H9 (cell line): ENCODE measurements at places on chromosomes 2 and 18. TPM values are rescaled to one million over a fixed set of nuclear protein-coding genes. Genes with fewer than 3 reads are reported as not detected.

DNA sequence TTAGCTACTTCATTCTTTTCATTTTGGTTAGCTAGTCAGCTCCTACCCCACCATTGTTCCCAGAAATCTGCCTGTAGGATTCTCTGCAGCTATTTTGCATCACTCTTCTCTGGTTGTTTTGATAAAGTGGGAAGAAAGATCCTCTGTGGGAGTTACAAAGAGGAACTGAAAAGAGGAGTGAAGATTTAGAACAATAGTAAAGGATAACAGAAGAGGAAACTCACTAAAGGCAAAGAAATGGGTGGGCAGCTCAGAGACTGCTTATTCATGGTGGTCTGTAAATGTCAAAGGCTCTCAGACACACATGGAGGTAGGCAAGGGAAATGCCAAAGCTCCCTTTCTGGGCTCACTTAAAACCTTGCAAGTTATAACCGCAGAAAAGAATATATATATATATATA is 17.2 kb upstream of the CD207 start:
- H3K27me3 ChIP-seq, result no peaks in the 10 kb centered on the region
- H3K27ac ChIP-seq, result no peak overlapping the region
- no peaks in the 10 kb centered on the region for H3K4me1 ChIP-seq
- no peaks in the 10 kb centered on the region for H3K36me3 ChIP-seq

DNA sequence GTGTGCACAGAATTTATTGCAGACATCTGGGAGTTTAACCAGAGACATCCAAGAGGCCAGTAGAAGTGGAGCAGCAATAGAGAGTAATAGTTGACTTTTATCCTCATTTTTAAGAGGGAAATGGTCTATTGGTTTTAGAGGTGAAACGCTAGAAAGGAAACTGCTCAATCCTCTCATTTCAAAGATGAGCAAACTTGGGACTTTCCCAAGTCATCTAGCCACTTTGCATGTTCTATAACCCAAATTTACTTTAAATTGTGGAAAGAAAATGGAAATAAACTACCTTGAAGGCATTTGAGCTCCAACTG is 601.7 kb downstream of the ARHGAP15 start:
- H3K27me3 ChIP-seq, result no peaks in the 10 kb centered on the region
- no peaks in the 10 kb centered on the region for H3K36me3 ChIP-seq
- H3K27ac ChIP-seq, result no peak overlapping the region
- DNase-seq, result no peak
- no peaks in the 10 kb centered on the region for H3K4me1 ChIP-seq

- no peaks in the 10 kb centered on the region for H3K4me1 ChIP-seq
- H3K27me3 ChIP-seq, result no peaks in the 10 kb centered on the region
- DNase-seq, result no peak
- no peak overlapping the region for H3K27ac ChIP-seq
- H3K4me3 ChIP-seq, result no peak overlapping the region
- no peaks in the 10 kb centered on the region for H3K36me3 ChIP-seq
Measured at GRCh38 chr2:181264001-181264400, 193.2 kb upstream of the ITGA4 start.

- no peak overlapping the region for H3K27ac ChIP-seq
- no peak for DNase-seq
- no peaks in the 10 kb centered on the region for H3K27me3 ChIP-seq
- H3K36me3 ChIP-seq, result no peaks in the 10 kb centered on the region
Measured at GRCh38 chr2:237319887-237320286, 94.1 kb downstream of the COL6A3 start.

The CASP8 gene
- total RNA-seq, result 7.8 and 10.0 TPM in 2 replicates

The ANO7 gene
- total RNA-seq, result 3.9 and 5.2 TPM in 2 replicates

The TUBA4B gene
- not detected in 2 replicates for total RNA-seq

DNA sequence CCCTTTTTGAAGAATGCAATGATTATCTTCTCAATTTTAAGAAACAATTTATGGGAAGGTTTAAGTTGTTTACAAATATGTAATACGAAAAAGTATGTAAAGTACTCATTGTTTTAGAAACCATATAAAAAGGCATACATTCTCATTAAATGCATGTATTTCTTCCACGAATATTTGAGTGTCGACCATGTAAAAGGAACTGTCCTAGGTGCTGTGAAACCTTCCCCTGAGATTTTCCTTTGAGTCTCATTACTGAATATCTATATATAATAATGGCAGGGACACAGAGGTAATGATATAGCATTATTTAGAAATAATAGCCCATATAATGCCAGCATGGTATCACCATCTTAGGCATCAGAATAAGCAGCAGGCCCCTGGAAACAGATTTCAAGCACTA is 239.3 kb downstream of the ERBB4 start:
- H3K36me3 ChIP-seq, result no peaks in the 10 kb centered on the region
- no peak overlapping the region for H3K4me3 ChIP-seq
- H3K27me3 ChIP-seq, result no peaks in the 10 kb centered on the region
- no peaks in the 10 kb centered on the region for H3K4me1 ChIP-seq
- no peak overlapping the region for H3K27ac ChIP-seq
- DNase-seq, result no peak

The SLC9A4 gene
- not detected in 2 replicates for total RNA-seq

The PSMA8 gene
- total RNA-seq, result not detected in 2 replicates

DNA sequence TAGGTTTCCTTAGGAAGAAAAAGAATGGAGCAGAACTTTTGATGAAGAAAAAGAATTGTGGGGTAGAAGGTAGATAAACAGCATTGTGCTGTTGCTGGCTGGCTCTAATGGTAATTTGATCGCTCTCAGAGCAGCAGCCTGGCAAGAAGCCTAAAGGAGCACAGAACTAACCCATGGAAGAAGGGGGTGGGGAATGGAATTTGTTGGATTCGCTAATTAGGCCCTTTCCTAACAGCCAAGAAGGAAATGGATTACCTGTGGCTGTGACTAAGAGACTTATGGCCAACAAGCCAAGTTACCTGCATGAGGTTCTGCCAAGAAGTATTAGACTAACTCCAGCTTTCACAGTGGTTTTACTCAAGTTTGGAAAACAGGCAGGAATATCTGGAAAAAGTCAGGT is 210.6 kb downstream of the IKZF2 start:
- no peaks in the 10 kb centered on the region for H3K27me3 ChIP-seq
- peak overlapping the region; percentile 78 for H3K27ac ChIP-seq
- DNase-seq, result peak; percentile 70
- no peak overlapping the region for H3K4me3 ChIP-seq

The MROH2A gene
- not detected in 2 replicates for total RNA-seq

The DUSP2 gene
- 13.5 and 14.9 TPM in 2 replicates for total RNA-seq

The SIX3 gene
- 0.35 and 0.55 TPM in 2 replicates for total RNA-seq

The SP5 gene
- 1.7 and 2.2 TPM in 2 replicates for total RNA-seq

DNA sequence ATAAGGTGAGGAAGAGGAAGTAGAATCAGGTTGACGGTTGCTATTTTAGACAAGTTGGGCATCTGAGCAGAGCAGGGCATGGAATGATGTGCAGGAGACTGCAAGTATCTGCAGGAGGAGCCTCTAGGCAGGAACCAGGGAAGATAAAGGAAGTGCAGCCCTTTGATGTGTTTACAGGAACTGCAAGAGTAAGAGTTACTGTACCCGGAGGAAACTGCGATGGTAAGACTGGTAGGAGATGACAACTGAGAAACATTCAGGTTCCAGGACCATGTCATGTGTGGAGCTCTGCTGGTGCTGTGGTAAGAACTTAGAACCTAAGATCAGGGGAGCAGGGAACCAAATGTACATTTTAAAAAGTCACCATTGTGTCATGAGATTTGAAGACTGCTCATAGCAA is 134.3 kb upstream of the STON1 start:
- no peaks in the 10 kb centered on the region for H3K27me3 ChIP-seq
- H3K27ac ChIP-seq, result no peak overlapping the region
- no peaks in the 10 kb centered on the region for H3K4me1 ChIP-seq
- no peak overlapping the region for H3K4me3 ChIP-seq
- DNase-seq, result no peak

- H3K27me3 ChIP-seq, result no peaks in the 10 kb centered on the region
- H3K27ac ChIP-seq, result no peak overlapping the region
- H3K4me1 ChIP-seq, result no peaks in the 10 kb centered on the region; the same call in 1 of the 2 replicates
- DNase-seq, result no peak
- peaks cover 27% of the 10 kb centered on the region for H3K36me3 ChIP-seq
- H3K4me3 ChIP-seq, result no peak overlapping the region; the same call in 1 of the 3 replicates
Measured at GRCh38 chr2:61463769-61464475, 7.0 kb downstream of the USP34 start.

- DNase-seq, result no peak
- no peak overlapping the region for H3K4me3 ChIP-seq
- H3K27me3 ChIP-seq, result no peaks in the 10 kb centered on the region; the same call in 1 of the 2 replicates
- no peaks in the 10 kb centered on the region for H3K36me3 ChIP-seq
- H3K4me1 ChIP-seq, result no peaks in the 10 kb centered on the region
Measured at GRCh38 chr18:59114160-59114559, 25.5 kb upstream of the SEC11C start.
